Stimulated activated CD8-positive, alpha-beta memory T cell treated with anti-CD3 and anti-CD28 coated beads, Interleukin-15, amount 100 ng/mL, for 24 hours (primary cell): ENCODE measurements at places on chromosomes 13 and 19.

DNA sequence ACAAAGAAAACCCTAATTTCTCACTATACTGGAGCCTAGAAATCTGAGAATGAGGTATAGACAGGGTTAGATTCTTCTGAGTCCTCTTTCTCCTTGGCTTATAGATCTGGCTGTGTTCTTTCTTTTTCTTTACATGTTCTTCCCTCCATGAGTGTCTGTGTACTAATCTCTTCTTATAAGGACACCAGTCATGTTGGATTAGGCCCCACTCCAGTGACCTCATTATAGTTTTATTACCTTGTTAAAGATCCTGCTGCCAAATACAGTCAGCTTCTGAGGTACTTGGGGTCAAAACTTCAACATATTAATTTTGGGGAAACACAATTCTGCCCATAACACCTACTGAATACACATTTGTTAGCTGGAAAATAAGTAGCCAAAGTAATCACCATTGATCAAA is 302.6 kb downstream of the PCDH9 start:
- DNase-seq: no peak

DNA sequence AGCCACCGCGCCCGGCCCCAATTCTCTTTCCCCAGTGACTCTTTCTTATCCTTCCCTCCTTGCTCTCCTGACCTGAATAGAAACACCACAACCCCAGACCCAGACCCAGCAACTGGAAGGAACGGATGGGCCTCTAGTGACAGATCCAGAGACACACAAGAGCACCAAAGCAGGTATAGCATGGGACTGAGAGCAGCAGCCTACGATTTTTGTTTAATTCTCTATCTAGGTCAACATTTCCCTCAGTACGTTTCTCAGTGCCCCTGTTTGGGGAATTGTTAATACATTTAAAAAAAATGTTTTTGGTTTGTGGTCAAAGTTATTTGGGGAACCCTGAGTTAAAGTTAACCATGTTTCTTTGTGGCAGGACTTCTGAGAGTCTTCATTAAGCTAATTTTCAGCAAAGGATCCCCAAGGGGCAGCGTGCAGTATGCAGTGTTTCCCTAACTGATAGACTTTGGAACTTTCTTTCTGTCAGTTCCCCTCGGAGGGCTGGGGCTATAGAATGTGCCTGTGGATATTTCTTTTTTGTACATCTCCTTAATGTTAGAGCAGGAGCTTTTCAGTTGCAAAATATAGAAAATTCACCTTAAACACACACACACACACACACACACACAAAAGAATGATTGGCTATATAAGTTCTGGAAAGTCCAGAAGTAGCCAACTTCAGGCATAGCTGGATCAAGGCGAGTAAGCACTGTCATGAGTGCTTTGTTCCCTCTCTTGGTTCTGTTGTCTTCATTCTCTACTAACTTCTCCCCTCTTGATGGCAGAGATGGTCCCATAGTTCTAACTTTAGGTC is 6.3 kb downstream of the FXYD5 start:
- no peak for DNase-seq

DNA sequence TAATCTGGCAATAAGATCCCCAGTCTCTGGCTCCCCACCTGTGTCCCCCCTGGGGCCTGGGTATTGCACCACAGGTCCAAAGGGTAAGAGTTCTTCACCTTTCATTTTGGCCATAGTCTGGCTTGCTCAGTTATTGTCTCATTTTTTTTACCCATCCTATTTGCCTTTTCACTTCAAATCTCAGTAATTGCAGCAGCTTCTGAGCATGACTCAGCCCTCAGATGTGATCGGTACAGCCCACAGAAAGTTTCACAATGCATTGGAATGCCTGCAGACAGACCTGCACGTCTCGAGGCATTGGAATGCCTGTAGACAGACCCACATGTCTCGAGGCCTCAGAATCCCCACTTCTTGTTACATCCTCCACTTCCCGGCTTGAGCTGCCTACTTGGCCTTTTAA is 173.6 kb downstream of the NUFIP1 start:
- DNase-seq: no peak

- DNase-seq: no peak
Observed at GRCh38 chr13:96710166-96710862, 284.0 kb downstream of the OXGR1 start.

- DNase-seq: no peak
Observed at GRCh38 chr19:3479177-3479833, 1.0 kb downstream of the SMIM24 start.
